Right ventricle myocardium superior (tissue), 1 donor: ENCODE measurements at places on chromosomes 13 and 19.

GRCh38 chr19:33063356-33063752 is 1.3 kb downstream of the RHPN2 start:
- DNase-seq: no peak

DNA sequence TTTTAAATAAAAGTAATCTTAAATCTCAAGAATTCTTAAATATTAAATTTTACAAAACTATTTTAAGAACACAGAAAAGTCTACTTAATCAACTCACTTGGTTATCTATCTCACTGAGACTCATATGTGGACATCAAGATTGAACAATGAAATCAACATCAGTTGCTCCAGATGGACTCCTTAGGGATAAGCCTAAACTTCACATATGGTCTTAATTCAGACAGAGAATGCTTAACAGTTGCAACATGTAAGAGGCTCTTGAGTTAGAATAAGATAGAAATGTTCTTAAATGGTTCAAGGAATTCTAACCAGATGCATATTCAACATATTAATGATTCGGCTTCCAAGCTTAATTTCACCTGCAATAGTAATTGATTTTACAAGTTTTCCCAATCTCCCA is 1730.9 kb downstream of the PCDH9 start:
- DNase-seq: no peak

DNA sequence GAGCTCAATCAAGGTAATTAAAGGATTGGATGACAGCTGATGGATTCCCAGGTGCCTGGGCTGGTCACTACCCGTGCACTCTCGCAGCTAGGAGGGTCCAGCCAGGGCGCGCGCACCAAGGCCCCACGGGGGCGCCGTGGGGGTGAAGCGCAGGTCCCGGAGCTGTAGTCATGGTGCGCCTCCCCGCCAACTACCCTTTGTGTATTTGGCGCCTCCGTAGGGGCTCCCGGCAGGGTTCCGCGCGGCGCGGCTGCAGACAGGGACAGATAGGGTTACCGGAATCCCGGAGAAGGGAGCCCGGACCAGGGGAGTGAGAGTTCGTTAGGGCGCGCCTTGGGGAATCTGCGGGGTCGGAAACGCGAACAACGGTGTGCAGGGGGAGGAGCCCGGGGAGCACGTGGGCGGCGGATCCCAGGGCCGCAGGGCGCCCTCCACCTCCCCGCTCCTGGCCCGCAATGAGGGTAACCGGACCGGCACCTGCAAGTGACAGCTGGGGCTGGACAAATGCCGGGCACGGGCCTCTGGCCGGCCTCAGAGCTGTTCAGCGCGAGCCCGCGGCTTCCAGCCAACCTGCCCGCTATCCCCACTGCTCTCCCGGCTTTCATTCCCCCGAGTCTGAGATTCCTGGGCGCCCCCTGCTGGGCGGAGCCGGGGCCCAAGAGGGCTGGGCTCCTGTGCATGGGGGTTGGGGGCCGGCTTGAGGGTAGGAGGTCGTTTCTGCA is 3.4 kb upstream of the PRAM1 start:
- peak; percentile 90 for DNase-seq

DNA sequence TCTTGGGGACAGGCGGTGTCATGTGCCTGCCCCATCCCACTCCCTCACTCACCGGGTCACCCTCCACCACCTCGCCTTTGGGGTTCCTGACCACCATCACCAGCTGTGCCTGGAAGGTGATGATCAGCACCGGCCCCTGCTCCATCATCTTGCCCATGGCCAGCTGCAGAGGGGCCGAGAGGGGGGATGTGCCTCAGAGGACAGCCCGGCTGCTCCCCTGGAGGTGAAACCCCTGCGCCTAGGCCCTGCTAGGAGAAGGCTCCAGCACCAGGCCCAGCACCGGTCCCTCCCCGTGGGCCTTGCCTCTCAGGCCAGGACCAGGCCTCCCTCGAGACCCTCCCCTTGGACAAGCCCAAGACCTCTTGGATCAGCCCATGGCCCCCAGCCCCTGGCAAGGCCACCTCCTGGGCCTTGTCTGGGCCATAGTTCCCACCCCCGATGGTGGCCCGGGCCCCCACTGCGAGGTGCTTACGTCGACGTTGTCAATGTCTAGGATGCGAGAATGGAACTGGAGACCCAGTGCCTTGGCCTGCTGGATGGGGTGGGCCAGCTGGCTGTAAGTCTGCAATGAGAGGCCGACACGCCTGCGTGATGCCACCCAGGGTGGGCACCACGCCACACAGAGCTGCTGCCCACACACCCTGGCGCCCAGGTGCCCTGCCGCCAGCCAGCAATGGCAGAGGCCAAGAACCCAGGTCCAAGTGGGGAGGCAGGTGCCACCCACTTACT is 1.8 kb upstream of the CTXN1 start:
- DNase-seq: no peak

DNA sequence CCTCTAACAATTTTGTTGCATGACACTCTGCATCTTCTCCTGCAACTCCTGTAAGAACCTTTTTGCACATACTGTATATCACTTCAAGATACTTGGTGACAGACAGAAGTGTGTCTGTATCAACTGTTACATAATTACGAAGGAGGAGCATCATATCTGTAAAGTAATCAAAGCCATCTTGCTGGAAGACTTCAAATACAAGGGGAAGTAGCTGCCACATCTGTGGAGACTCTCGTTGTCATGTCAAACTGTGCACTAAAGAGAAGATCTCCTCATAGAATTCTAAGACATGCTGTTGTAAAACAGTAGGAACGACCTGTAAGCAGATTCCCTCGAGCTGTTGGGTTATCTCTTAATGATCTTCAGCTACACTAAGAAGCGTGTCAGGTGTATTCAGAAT is 38.0 kb upstream of the SPATA13 start:
- no peak for DNase-seq

GRCh38 chr19:2385053-2385721 is 25.1 kb downstream of the TMPRSS9 start:
- DNase-seq: no peak

GRCh38 chr19:55231391-55232285 is 3.1 kb upstream of the TMEM86B start:
- DNase-seq: no peak

GRCh38 chr13:60028021-60028420 is 135.7 kb downstream of the DIAPH3 start:
- DNase-seq: no peak

- peak; percentile 83 for DNase-seq
Observed at GRCh38 chr19:4576016-4576933, 16.8 kb upstream of the SEMA6B start.

DNA sequence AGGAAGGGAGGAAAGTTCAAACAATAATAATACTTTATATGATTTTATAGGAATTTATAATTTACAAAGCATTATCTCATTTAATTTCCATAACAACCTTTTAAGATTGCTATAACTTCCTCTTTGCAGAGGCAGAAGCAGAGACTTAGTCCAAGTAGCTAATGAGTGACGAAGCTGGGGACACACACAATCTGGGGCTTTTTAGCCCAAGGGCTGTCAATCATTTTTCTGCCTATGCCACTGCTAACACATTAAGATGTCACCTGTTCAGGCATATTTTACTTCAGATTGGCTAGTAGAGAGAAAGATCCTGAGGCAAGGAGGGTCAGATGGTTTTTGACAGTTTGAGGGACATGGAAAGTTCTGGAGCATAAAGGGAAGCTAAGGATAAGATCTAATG is 12.6 kb downstream of the SCEL start:
- DNase-seq: no peak

DNA sequence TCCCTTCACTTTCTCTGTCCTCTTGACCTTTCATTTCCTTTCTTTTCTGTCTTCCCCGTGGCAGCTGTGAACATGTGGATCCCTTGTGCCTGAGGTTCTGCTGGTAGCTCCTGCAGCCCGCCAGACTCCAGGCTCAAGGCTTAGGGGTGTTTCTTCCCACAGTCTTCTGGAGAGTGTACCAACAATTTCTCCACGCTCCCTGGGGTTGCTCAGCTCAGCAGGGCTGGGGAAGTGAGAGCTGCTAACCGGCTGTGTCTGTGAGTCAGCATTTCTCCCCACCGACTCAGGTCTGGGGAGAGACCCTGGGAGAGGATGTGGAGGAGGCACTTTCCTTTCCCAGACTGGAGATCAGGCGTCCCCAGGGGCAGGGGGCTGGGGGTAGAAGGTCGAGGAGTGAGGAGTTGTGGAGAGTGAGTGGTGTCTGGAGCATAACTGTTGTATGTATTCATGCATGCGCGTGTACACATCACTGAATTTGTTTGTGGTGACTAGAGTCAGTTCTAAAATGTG is 193.6 kb downstream of the KCNRG start:
- DNase-seq: peak; percentile 73

GRCh38 chr19:34576292-34576691 is 94.7 kb downstream of the WTIP start:
- no peak for DNase-seq

DNA sequence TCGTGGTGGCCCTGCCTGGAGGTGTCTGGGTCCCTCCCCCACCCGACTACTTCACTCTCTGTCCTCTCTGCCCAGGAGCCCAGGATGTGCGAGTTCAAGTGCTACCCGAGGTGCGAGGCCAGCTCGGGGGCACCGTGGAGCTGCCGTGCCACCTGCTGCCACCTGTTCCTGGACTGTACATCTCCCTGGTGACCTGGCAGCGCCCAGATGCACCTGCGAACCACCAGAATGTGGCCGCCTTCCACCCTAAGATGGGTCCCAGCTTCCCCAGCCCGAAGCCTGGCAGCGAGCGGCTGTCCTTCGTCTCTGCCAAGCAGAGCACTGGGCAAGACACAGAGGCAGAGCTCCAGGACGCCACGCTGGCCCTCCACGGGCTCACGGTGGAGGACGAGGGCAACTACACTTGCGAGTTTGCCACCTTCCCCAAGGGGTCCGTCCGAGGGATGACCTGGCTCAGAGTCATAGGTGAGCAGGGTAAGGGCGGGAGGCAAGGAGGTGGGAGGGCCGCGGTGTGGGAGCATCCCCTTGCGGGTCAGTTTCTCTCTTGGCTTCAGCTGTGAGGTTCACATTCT is 19.2 kb downstream of the NECTIN2 start:
- DNase-seq: no peak

- DNase-seq: no peak
Observed at GRCh38 chr13:34019870-34020269, 201.9 kb downstream of the RFC3 start.

GRCh38 chr13:60756306-60756705 is 359.3 kb downstream of the TDRD3 start:
- DNase-seq: no peak

DNA sequence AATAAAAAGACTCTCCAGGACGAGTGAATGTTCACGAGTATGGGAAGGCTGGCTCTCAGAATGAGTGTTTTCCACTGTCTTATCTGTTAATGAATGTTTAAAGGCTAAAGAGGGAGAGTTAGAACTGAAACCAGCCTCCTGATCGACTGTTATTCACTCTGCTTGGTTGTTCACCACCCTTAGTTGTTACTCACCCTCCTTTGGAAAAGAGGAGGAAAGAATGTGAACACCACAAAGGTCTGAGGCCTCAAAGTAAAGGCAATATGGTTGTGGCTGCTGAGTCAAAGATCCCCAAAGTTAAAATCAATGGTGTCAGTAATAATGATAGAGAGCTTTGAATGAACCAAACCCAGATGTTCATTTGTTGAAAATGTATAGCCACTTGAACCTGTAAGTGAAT is 1793.2 kb upstream of the PCDH20 start:
- no peak for DNase-seq

- no peak for DNase-seq
Observed at GRCh38 chr13:111382877-111383276, 62.4 kb downstream of the TEX29 start.

GRCh38 chr13:102399791-102400674 is 1.8 kb downstream of the FGF14 start:
- DNase-seq: peak; percentile 46

- DNase-seq: no peak
Observed at GRCh38 chr19:34348899-34349487, 16.0 kb upstream of the GPI start.

GRCh38 chr19:29671393-29672160 is 6.3 kb downstream of the PLEKHF1 start:
- DNase-seq: peak; percentile 77

GRCh38 chr13:100214886-100215285 is 126.0 kb downstream of the PCCA start:
- no peak for DNase-seq

GRCh38 chr19:2425622-2426581 is 1.5 kb downstream of the TIMM13 start:
- peak; percentile 43 for DNase-seq

DNA sequence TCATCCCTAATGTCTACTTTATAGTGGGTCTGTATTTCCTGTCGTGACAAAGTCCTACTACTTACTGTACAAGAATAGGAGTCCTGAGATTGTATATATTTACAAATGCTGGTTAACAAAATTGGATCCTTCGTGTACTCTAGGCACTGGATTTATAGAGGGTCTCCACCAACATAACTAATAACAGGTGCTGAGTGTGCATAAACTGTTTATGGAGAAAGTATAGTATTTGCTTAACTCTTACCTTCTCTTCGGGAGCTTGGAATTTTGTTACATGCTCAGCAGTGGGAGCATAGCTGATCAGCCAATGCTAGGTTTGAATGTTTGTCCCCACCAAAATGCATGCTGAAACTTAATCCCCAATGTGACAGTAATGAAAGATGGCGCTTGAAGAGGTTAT is 12.1 kb downstream of the ZNF442 start:
- no peak for DNase-seq

DNA sequence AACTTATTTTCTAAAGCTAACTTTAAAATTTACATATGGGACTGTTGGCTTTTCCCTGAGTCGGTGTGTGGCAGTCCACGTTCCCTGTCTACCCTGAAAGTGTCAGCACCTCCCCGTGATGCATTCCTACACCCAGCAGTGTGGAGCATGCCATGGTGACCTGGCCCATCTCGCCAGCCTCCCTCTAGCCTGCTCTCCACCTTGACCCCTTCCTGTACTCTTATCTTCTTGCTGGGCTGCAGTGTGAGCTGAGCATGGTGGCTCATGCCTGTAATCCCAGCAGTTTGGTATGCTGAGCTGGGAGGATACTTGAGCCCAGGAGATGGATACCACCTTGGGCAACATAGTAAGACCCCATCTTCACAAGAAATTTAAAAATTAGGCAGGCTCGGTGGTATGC is 25.4 kb downstream of the MICOS13 start:
- DNase-seq: no peak

- peak; percentile 79 for DNase-seq
Observed at GRCh38 chr19:46813839-46814358, 25.5 kb upstream of the SLC1A5 start.

DNA sequence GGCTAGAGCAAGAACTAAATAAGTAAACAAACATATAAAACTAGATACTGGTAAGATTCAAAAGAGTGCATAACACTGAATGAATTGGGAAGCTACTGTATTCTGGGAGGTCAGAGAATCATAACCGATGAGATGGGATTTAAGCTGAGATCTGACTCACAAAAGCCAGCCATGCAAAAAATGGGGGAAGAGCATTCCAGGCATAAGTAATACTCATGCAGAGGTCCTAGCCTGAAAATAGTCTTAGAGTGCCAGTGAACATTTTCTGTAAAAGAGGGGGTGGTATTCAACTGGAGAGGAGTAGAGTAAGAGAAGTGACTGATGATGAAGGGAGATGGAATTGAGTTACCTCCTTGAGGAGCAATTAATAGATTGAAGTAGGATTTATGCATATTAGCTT is 872.0 kb upstream of the GPC6 start:
- DNase-seq: no peak

DNA sequence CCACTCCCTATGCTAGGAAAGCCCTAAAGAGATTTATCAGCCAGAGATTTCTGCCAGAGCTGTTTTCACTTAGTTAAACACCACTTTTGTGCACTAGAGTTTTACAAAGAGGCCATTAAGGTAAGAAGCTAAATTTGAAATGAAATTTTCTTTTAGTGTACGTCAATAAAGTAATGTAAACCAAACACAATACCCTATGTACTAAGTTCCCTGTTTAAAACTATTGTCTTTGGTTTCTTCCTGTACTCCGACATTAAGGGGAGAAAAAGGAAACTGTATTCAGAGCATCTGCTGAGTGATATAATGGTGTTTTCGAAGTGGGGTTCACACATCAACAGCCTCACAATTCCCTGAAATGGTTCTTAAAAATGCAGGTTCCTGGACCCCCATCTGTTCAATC is 40.7 kb upstream of the STARD13 start:
- no peak for DNase-seq
